Effector memory CD4-positive, alpha-beta T cell (primary cell): ENCODE measurements at places on chromosomes 16 and 17.

- DNase-seq = no peak
Observed at GRCh38 chr17:65123757-65124675, 13.2 kb upstream of the RGS9 start.

DNA sequence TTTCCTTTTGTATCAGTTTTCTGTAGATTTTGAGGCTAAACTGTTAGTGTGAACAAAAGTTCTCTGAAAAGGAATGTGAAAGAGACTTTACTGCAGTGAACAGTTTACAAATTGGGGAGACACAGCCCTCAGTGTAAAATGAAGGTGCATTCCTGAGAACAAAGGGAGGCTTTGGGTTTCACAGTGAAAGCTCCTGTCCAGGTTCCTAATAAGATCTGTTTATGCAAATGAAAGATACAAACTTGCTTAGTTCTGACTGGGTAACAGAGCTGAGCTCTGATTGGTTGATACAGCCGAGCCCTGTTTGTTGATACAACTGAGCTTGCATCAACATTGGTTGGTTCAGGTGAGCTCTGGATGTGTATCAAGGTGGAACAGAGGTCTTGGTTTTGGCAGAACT is 8.3 kb upstream of the CDRT15 start:
- no peak for DNase-seq

DNA sequence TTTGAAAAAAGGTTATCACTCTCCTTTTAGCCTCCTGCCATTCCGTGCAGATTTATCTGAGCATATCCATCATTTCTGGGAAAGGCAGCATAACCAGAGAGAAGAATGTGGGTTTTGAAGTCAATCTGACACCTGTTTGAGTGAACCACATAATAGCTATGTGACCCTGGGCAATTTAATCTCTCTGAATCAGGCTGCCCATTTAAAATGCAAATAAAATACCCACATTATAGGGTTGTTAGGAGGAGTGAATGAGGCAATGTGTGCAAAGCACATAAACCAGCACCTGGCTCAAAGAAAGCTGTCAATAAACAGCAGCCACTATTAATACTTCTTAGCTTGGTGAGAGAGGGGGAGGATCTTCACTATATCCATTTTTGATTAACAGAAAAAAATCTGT is 88.0 kb downstream of the CACNG1 start:
- no peak for DNase-seq

GRCh38 chr16:22634954-22635353 is 124.3 kb downstream of the NPIPB5 start:
- DNase-seq = no peak

DNA sequence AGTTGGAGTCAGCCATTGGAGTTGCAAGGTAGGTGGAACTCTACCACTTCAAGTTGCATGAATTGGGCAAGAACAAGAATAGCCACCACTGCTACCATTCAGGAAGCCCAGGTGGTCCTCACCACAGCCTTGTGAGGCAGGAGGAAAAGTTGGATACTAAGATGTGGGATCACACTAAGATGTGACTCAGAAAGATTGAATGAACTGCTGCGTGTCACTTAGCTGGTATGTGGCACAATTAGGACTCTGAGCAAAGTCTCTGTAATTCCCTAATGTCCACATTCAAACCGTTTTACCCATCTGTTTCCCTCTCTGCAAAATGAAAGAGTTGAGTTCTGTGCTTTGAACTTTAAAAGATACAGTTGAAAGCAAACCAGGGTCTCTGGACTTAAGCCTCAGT is 44.7 kb upstream of the HS3ST3A1 start:
- DNase-seq = no peak

DNA sequence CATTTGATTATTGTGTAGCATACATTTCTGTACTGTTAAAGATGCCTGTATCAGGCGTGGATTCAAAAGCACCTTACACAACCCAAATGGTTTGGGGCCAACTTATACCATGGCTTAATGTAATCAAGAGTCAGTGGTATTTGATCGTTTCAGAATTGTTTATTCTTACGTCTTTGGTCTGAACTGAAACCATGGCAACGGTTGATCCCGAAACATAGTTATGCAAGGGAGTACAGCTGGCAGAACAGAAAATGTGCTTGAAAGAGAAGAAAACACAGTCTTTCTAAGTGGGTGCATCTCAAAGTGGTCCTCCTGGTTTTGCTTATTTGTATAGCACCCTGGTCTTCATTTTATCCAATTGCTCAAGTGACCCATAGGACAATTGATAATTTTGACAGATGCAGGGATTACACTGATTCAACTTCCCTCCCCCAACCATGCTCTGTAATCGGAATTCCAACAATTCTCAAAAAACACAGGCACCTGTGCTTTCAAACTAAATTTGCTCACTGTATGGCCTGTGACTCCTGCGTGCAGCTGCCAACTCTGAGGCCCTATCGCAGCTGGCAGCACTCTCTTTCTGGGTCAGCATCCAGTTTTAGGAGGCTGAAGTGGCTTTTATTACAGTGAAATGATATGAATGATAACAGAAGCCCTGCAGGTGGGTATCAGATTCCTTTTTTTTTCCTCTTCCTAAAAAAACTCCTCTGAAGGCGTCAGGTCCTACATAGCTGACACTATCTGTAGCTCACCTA is 77.0 kb upstream of the AXIN2 start:
- no peak for DNase-seq
